ENCODE measurements at places on chromosomes 11 and 22.

GRCh38 chr11:9206496-9206895 is 58.7 kb downstream of the DENND5A start:
- DNase-seq = no peak

GRCh38 chr11:46675288-46675851 is 25.0 kb downstream of the ARHGAP1 start:
- no peak for DNase-seq

- DNase-seq = no peak
Measured at GRCh38 chr11:83219095-83219494, 25.6 kb downstream of the ANKRD42 start.

- DNase-seq = no peak
Measured at GRCh38 chr11:64313491-64314145, 3.7 kb downstream of the TRMT112 start.
